ENCODE measurements at places on chromosomes 1 and 21.

GRCh38 chr21:31265366-31266013 is 78.6 kb downstream of the TIAM1 start:
- no peak for DNase-seq

GRCh38 chr1:221118938-221119320 is 239.7 kb downstream of the HLX start:
- DNase-seq = no peak

DNA sequence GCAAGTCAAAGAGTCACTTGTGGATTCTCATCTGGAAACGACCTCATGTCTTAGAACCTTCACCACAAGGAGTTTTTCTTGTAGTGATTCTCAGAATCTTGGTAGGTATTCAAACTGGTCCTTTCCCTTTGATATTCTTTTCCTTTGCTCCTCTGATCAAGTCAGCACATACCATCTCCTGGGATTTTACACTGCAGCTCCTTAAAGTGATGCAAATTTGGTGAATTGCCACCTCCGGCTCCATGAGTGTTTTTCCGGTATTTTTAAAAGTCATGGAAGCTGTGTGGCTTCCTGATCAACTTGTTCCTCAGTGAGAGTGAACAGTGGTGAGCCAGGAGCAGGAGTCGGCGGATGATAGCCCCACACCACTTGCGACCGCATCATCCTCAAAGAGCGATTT is 182.1 kb upstream of the DAB1 start:
- DNase-seq = no peak

GRCh38 chr21:14569868-14570267 is 23.8 kb upstream of the SAMSN1 start:
- no peak for DNase-seq

GRCh38 chr1:15843826-15844572 is 3.5 kb upstream of the SPEN start:
- DNase-seq = no peak
